ENCODE measurements at places on chromosomes 3 and 15.

GRCh38 chr3:9175421-9175820 lies 74.0 kb downstream of the SRGAP3 start:
- no peak for DNase-seq

- DNase-seq: no peak
These were observed 158.6 kb downstream of the THSD4 start for GRCh38 chr15:71273731-71274447.

DNA sequence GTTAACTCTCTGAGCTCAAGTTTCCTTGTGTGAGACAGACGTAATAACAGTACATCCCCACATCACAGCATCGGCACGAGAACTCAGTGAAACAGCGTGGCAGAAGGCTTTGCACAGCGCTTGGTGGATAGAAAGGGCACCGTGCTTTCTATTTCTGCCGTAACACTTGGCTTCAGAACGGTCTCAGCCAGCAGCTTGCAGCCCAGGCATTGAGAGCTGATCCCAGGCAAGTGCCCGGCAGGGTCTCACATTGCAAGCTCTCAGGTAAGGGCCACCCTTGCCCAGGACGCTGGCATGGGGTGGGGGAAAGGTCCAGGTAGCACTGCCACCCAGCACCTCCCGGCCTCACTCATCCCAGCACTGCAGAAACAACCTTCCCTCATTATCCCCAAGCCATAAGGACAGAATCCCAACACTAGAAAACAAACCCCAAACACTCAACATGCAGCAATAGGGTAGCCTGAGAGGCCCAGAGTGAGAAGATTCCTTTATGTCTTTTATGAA lies 70.5 kb upstream of the ITGA11 start:
- DNase-seq: no peak

DNA sequence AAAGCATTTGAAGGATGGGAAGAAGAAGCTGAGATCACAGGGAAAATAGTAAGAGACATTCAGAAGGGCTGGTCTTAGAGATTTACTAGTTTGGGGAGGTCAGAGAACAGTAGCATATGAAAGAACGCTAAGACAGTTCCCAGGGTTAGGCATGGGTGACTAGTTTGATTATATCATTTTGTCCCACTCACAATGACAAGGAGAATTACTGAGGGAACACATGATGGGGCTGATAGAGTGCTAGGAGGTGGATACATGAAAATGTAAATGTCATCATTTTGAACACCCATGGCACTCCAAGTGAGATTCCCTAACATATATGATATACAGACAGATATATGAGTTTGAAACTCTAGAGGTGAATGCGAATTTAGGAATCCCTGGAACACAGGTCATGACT lies 9.3 kb upstream of the TARS3 start:
- no peak for DNase-seq

- DNase-seq: no peak
These were observed 8.6 kb upstream of the ISG20 start for GRCh38 chr15:88630141-88630721.

GRCh38 chr15:39801641-39802309 lies 19.1 kb upstream of the FSIP1 start:
- DNase-seq: no peak

DNA sequence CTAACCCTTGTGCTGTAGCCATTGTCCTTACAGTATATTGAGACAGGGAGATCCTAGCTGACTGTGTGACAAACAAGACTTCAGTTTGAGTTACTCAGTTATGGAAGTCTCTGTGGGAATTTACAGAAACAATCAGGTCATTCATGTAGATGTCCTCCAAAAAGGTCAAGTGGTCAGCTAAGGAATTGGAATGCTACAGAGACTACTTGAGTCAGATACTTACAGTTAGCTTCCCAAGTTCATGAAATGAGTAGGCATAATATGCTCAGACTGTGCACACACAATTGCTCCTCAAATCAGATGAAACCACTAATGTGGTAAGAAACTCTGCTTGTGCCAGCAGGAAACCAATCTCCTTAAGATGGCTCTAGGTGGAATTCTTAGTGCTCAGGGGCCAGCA lies 985.7 kb downstream of the NSUN3 start:
- no peak for DNase-seq

DNA sequence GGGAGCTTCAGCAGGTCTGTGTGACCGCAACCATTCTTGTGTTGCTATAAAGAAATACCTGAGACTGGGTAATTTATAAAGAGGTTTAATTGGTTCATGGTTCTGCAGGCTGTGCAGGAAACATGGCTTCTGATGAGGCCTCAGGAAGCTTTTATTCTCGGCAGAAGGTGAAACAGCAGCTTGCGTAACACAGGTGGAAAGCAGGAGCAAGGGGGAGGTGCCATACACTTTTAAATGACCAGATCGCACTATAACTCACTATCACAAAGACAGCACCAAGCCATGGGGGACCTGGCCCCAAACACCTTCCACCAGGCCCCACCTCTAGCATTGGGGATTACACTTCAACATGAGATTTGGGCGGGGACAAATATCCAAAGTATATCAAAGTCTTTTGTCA lies 8.3 kb upstream of the CIB2 start:
- DNase-seq: no peak

DNA sequence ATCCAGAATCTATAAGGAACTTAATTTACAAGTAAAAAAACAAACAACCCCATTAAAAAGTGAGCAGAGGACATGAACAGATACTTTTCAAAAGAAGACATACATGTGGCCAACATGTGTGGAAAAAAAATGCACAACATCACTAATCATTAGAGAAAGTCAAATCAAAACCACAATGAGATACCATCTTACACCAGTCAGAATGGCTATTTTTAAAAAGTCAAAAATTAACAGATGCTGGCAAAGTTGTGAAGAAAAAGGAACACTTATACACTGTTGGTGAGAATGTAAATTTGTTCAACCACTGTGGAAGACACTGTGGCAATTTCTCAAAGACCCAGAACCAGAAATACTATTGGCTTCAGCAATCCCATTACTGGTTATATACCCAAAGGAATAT lies 830.0 kb upstream of the ALCAM start:
- DNase-seq: no peak

DNA sequence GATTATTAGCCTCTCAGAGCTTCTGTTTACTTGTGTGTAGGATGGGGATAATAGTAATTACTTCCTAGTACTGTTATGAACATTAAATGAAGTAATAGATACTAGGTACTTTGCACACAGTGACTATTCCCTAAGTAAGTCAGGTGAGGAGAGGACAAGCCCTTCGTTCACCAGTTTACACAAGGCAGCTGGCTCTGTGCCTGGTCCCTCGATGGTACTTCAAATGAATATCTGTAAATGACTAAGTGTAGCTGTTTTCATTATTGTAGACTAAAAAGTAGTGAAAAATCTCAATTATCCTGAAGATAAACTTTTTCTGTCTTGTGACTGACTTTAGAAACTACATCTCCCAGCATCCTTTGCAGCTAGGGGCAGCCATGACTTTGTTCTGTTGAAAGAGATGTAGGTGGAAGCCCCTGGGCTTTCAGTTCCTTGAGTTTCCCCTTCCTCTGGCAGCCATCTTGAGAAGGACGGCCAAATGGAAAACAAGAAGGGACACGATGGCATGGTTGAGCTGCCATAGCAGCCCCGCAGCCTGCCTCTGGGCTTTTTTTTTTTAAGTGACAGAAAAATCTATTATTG lies 11.7 kb upstream of the WNT7A start:
- DNase-seq: no peak

- DNase-seq: no peak
These were observed 34.7 kb upstream of the CCDC174 start for GRCh38 chr3:14616606-14617507.

DNA sequence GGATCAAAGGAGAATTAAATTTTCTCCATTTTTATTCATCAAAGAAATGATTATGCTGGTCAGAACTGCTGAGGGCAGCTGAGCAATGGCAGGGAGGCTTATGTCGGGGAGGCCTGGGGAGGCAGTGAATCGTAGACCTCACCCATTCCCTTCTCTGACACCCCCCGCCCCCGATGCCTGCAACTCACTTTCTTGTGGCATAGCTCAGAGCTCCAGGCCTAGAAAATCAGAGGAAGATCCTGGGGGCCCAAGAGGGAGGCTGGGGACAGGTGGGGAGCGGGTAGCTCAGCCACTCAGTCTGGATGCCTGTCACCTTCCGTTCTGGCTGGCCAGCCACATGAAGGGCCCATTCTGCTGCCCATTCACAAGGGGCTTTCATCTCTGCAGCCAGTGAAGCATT lies 1.1 kb upstream of the DNAH1 start:
- DNase-seq: no peak

DNA sequence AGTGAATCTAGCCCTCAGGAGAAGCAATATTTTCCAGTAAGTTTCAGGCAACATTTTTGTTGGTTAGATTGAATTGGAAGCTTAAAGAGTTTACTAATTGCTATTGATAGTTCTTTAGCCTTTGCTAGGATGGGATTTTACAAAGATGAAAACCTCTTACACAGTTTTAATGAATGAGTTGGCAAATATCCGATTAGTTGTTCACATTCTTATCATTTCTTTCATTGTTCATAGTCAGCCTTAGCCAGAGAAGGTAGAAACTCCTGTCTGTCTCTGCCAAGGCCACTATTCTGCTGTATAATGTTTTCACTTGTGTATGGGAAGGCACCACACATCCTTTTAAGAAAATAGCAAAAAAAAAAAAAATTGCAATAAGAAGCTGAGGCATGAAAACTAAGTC lies 222.0 kb upstream of the MANF start:
- no peak for DNase-seq

- DNase-seq: no peak
These were observed 332.5 kb upstream of the BCHE start for GRCh38 chr3:166169681-166170080.

GRCh38 chr3:141708367-141708766 lies 29.7 kb upstream of the RNF7 start:
- no peak for DNase-seq

- DNase-seq: no peak
These were observed 119.9 kb upstream of the GAP43 start for GRCh38 chr3:115503394-115503793.

DNA sequence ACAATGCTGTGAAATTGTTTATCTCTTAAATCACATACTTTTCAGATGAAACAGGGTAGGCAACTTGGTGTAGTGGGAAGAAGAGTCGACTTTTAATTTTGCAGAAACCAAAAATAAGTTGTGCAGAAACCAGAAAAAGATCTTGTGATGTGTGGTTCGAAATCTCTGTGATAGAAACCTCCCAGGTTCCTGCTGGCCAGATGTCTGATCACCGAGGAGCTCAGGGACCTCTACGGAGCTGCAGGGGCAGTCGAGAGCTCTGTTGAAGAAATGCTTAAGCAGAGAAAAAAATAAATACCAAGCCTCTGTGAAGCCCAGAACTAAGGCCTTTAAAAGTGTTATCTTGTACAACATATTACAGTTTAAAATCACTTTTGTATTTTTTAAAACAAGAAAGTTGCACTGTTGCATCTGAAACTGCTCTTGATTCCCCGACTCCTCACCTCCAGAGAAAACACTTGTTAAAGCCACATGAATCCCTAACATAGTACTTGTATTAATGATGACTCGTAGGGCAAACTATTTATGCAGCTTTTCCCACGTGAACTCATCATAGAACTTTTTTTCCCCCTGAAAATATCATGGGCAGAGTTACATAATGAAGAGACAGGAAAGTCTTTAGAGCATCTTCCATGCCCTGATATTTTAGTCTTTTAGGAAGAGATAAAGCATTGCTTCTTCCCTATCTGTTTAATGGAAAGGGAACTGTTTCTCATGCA lies 51.3 kb downstream of the CCK start:
- no peak for DNase-seq

GRCh38 chr3:61443886-61444285 lies 117.5 kb upstream of the PTPRG start:
- DNase-seq: no peak

GRCh38 chr3:21435871-21436270 lies 315.1 kb downstream of the ZNF385D start:
- DNase-seq: no peak

- DNase-seq: no peak
These were observed 11.8 kb downstream of the NCEH1 start for GRCh38 chr3:172699031-172699430.

- DNase-seq: no peak
These were observed 28.3 kb downstream of the CAPN3 start for GRCh38 chr15:42387603-42388002.

DNA sequence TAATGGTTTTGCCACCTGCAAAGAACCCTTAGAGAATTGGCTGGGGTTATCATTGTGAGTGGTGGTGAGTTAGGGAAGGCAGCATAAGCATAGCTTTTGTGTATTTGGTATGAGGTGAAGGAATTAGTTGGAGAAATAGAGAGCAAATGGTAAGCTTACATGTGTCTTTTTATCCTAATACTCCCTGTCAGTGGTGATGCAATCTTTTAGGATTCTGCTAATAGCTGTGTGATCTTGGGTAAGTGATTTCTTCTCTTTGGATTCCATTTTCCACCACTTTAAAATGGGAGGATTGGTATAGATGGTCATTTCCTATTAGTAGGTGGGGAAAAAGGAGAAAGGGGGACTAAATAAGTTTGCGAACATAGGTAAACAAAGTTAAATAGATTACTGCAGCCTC lies 30.9 kb downstream of the PIAS1 start:
- DNase-seq: no peak

DNA sequence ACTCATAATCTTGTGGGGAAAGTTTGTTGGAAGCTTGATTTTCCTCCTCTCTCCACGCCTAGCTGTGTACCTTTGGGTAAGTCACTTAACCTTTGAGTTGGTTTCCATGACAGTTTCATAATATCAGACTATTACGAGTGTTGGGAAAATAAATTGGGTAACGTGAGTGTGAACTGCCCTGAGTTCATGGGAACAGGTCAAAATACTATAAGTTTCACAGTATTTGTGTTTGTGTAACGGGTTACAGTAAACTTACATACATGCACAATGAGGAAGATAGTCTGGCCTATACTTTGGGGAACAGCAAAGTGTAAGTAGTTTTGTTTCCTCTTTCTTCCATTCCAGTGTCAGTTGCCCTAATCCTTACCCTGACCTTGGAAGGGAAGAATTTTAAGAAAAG lies 509.9 kb downstream of the MECOM start:
- DNase-seq: no peak

- DNase-seq: no peak
These were observed 6.4 kb upstream of the C15orf39 start for GRCh38 chr15:75195122-75195765.

GRCh38 chr15:92243227-92243626 lies 150.5 kb upstream of the ST8SIA2 start:
- DNase-seq: no peak

- DNase-seq: no peak
These were observed 272.1 kb downstream of the OXSM start for GRCh38 chr3:26061947-26062346.

DNA sequence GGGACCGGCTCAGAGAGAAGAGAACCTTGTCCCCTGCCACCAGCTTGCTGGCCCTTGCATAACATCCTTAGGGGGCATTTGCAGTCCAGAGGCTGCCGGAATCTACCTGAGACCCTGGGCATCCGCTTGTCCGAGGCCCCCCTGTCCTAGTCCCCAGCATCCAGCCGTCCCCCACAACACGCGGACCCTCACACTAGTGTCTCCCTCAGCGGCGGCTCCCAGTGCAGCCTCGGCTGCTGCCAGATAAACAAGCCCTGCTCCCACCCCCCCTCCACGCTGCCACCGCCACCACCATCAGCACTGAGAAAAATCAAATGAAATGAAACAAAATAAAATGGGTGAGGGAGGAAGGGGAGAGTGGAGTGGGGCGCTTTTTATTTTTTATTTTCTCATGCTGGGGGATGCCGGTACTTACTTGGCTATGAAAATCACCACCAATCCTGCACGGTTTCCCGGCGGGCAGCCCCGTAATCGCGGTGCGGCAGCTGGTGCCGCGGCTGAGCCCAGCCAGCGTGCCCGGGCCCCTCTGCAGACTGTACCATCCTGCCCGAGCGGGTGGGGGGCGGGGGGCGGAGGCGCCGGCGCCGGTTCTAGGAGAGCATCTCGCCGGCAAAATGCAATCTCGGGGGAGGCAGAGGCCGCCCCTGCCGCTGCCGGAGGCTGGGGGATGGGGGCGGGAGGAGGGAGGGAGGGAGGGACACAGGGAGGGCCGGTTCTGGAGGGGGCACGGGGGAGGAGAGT lies at the start of gene ATP2B2:
TSS of gene ATP2B2 (minus strand) at position 537 of the 741 bp plus-strand sequence. CDS start 56,043 bp downstream, outside the sequence.
- no peak for DNase-seq

All from activated T-helper 2 cell treated with anti-CD3 and anti-CD28 coated beads, Interferon-gamma antibody, Interleukin-2, Interleukin-4, amounts not matched to agents 10 μg/mL and 5 μg/mL and 100 μg/mL, durations not matched to agents 14 hours and 24 hours and 36 hours (primary cell).